ENCODE measurements at places on chromosomes 12 and 14.

DNA sequence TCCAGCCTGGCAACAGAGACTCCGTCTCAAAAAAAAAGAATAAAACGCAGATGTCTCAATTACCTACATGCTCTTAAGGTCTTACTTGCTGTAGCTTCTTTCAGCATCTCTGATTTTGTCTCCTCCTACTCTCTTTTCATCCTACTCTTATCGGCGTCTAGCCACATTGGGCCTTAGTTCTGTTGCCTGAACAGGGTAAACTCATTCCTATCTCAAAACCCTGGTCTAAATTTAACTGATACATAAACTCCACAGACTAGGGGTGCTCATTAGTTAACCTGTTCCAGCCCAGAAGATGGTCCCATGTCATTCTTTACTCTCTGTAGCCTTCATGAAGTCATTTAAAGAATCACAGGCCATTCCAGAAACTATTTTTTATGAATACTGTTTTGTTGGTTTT is 33.6 kb downstream of the EXD2 start:
- no peak for DNase-seq

- DNase-seq, result peak; percentile 70
These were observed 19.8 kb downstream of the KRT80 start for GRCh38 chr12:52171950-52172512.

DNA sequence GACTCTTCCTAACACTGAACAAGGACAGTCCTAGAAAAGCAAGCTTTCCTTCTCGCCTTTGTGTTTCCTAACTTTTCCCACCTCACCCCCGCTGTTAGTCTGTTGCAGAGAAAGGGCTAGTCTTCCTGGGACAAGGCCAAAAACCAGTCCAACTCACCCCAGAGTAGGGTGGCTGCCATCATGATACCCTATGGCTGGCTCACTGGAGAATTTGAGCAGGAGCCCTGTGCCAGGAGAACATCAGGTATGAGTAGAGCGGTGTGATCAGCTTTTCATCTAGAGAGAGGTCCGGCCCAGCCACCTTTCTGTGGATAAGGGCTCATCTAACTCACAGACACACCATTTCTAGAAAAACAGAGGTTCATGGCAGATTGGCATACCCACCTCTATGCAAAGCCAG is 16.7 kb upstream of the ZFP36L1 start:
- DNase-seq, result no peak

GRCh38 chr14:76974365-76974764 is 54.1 kb downstream of the IRF2BPL start:
- DNase-seq, result no peak

GRCh38 chr12:75571204-75571603 is 59.8 kb upstream of the KRR1 start:
- no peak for DNase-seq

DNA sequence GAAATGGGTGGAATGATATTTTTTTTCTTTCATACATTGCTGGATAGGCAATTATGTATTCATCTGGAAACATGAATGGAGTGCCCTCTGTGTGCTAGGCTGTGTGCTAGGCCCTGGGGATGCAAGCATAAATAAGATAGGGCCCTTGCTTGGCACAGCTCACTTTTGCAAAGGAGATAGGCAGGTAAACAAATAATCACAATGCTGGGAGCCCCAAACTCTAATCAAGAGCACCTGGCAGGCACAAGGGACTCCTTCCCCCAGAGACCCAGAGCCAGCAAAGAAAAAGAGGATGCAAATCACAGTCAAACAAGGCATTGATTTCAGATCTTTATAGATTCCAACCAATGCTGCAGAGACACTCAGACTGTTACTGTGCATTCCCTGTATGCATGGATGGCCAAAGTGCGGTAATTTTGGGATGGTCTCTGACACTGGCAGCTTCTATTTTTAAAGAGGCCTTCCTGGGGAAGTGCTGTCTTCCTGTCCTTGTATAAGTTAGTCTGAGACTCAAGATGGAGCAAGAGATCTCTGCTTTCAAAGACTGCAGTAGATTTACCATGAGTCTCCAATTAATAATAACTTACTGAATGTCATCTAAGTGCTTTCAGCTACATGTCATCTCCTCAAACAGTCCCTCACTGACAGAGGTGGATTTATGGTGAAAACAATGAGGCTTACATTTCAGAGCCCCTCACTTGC is 45.1 kb upstream of the CPM start:
- DNase-seq, result no peak

DNA sequence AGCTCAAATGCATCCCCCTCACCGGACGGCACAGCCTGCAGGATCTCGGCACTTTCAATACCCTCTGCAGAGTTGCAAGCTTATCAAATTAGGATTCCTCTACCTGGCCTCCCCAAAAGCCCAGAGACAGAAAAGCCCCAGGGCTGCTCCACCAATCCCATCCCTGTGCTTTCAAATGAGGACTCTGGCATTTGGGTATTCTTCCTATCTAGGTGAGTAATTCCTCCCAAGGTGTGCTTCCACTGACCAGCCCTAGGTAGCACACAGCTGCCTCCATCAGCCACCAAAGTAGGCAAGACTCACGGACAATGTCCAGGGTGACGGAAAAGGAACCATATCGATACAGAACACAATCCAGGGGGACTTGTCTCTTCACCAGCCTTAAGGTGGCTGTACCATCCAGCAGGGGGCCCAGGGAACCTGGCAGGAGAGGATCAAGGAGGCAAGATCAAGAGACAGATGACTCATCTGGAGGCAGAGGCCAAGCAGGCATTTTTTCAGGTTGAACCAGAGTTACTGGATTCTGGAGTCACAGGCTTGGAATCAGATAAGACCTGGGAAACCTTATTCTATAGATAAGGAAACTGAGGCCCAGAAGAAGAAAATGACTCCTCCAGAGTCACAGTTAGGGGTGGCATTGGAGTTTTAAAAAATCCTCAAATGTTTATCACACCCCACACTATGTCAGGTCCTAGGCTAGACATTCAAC is 9.9 kb downstream of the PMEL start:
- DNase-seq, result peak; percentile 88

- DNase-seq, result no peak
These were observed 14.8 kb downstream of the ZBTB39 start for GRCh38 chr12:56991319-56992246.

DNA sequence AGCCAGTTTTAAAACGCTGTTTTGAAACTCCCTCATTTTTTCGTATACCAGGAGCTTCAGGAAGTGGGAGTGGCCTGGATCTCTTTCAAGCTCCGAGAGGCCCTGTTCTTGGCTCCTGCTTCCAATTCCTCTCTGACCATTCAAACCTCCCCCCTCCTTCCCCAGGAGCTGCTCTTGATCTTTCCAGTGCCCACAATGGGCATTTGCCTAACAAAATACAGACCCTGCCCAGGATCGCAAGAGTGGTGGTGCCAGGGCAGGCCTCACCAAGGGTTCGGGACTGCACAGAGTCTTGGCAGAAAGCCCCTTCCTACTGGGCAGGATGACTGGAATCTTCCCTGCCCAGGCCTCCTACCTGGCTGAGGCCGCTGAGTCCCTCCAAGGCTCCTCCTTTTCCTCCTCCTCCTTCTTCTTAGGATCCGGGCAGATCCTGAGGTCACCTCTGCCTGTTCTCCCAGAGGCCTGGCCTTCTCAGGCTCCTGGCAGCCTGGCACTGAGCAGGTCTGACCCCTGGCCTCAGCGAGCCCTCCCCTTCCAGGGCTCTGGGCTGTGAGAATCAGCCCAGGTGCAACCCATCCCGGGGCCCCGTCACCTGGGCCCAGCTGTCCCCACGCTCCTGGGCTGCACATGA is 46.9 kb upstream of the NOS1 start:
- no peak for DNase-seq

DNA sequence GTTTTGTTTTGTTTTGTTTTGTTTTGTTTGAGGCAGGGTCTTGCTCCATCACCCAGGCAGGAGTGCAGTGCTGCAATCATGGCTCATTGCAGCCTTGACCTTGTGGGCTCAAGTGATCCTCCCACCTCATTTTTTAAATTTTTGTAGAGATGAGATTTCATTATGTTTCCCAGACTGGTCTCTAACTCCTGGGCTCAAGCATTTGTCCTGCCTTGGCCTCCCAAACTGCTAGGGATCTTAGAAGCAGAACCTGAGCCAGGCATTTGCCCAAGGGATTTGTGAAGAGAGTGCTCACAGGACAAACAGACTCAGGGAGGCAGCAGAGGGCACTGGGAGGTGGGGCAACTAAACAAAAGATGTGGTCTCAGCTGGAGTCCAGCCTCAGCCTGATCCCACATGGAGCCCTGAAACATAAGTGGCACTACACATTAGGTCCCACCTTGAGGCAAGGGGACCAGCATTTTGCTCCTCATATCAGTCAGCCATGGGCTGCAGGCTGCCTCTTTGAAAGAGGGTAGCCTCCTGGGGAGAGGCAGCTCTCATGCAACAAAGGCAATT is 86.2 kb upstream of the CMKLR1 start:
- no peak for DNase-seq

DNA sequence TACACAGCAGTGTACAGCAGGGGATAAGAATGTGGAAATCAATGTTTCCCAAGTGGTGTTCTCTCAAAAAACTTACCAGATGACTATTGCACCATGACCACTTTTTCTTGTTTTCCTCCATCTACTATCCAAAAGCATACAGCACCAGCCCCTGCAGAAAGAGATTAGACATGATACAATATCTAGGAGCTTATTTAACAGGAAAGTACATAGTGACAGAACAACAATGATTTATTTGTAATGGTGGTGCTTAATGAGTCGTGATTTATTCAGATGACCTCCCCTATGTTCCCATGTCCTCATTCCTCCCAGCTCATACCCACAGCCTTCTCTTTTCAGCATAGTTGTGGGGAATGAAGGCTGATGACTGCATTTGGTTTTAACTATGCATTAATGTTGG is 413.6 kb downstream of the BTG1 start:
- DNase-seq, result peak; percentile 75

GRCh38 chr12:10454531-10454930 is 1.4 kb upstream of the KLRC1 start:
- DNase-seq, result peak; percentile 1

DNA sequence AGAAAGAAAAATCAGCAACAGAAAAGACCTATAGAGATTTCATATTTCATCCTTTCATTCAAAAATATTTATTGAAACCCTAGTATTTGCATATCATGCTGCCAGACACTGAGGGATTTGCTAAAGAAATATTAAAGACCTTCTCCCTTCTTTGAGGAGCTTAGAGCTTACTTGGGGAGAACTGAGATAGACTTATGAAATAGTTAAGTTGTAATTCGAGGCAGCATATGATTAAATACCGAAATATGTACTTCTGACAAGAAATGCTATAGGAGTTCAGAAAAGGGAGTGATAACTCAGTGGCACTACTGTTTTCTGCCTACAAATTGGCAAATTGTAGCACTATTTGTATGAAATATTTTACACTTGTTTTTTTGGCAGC is 59.1 kb downstream of the PLXNC1 start:
- no peak for DNase-seq

- no peak for DNase-seq
These were observed 8.3 kb downstream of the TSPAN11 start for GRCh38 chr12:30934811-30935210.

GRCh38 chr12:119208626-119209061 is 29.9 kb downstream of the HSPB8 start:
- peak; percentile 21 for DNase-seq

DNA sequence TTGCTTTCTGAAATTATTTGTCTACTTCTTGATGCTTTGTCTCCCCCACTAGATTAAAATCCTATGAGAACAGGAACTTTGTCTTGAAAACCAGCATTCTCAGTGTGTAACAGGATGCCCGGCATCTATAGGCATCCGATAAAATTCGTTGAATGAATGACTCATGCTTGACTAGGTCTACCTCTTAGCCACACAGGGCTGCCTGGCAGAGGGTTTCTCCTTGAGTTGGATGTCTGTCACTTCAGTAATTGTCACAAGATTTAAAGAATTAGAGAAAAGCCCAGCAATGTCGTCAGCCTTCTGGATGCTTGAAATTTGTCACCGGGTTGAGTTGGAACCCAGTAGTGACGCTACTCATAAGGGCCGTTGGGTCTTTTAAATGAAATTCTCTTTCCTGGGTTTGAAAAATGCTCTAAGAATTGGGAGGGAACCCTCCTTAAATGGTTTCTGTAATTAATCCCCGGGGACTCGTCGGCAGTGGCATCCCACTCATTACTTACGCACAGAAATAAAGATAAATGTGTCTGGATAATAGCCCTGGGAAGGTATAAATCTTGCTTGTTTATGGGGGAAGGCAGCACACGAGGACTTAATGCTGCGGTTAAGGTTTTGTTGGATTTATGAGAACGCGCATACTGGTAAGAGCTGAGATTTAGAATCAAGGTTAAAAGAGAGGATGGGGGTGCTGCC is 194.1 kb downstream of the AACS start:
- DNase-seq, result no peak

DNA sequence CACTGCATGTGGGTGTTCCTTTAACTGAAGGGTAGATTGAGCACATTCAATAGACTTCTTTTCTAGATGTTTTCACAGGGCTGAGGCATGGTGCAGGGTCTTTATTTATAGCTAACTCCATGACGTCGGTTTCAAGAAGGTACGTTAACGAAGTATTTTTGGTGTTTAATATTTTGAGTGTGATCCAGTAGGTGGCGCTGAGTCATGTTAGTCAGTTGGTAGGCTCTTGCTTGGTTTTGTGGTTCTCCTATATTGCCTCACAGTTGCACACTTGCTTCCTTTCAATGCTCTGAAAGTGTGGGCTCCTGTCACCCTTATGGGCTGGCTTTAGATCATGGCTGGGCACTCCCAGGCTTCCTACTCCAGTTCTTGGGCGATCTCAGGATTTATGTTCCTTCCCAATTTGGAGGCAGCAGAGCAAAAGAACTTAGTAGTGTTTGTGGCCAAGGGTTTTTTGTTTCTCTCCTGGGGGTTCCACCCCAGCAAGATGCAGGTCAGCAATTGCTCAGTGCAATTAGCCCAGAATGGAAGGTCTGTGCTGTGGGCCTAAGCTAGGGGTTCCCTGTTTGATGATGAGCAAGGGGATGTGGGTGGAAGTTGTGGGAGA is 471.6 kb upstream of the FOXG1 start:
- DNase-seq, result peak; percentile 52

- peak; percentile 73 for DNase-seq
These were observed 1.7 kb upstream of the ANKRD33 start for GRCh38 chr12:51886021-51886710.

- peak; percentile 75 for DNase-seq
These were observed 121.9 kb upstream of the ATF1 start for GRCh38 chr12:50642035-50642451.

GRCh38 chr14:91888641-91889476 is 21.5 kb upstream of the TC2N start:
- peak; percentile 24 for DNase-seq

DNA sequence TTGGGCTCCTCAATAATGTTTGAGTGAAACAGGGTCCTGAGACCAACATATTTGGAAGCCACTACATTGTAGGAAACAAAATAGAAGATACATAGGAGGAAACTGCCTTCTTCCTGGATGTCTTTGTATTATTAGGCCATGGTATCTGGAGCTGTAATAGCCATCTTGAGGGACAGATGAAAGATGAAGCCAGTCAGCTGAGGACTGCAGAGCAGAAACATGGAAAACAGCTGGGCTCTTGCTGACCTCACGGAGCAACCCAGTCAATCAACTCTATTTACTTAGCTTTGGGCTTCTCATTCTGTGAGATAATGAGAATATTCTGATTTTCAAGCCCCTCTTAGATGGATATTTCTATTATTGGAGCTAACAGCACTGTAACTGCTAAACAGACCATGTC is 962.4 kb downstream of the BCL11B start:
- DNase-seq, result no peak
